ENCODE measurements at places on chromosomes 1 and 21.

- no peak for DNase-seq
These were observed 23.5 kb downstream of the CYP4B1 start for GRCh38 chr1:46822248-46822826.

DNA sequence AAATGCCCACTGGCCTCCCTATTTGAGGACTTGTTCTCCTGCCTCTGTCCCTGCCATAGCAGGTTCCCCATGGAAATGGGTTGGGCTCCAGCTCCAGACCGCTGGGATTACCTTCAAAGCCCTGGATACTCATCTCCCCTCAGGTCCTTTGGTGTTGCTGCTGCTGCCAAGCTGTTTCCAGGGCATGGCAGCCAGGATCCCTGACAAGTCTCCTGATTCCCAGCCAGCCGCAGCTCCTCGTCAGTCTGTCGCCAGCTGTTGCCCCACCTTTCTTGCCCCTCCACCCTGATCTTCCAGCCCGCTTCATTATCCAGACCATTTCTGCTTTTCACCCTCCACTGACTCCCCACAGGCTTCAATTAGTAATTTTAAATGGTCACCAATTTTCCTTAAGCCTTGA, 68.3 kb upstream of the KCND3 start:
- no peak for DNase-seq

- no peak for DNase-seq
These were observed 41.6 kb upstream of the GRHL3 start for GRCh38 chr1:24277420-24278169.

- no peak for DNase-seq
These were observed 81.5 kb upstream of the LRIF1 start for GRCh38 chr1:111045033-111045722.

GRCh38 chr1:204959836-204960235, 83.2 kb upstream of the CNTN2 start:
- DNase-seq = no peak

Measured in activated CD4-positive, alpha-beta T cell treated with anti-CD3 and anti-CD28 coated beads for 1 hour (primary cell).